ENCODE measurements at places on chromosomes 13 and 19.

- no peak for DNase-seq
Measured at GRCh38 chr13:31042049-31042448, 109.6 kb downstream of the TEX26 start.

- DNase-seq: peak; percentile 41
Measured at GRCh38 chr13:26658448-26659385, 101.2 kb downstream of the WASF3 start.

DNA sequence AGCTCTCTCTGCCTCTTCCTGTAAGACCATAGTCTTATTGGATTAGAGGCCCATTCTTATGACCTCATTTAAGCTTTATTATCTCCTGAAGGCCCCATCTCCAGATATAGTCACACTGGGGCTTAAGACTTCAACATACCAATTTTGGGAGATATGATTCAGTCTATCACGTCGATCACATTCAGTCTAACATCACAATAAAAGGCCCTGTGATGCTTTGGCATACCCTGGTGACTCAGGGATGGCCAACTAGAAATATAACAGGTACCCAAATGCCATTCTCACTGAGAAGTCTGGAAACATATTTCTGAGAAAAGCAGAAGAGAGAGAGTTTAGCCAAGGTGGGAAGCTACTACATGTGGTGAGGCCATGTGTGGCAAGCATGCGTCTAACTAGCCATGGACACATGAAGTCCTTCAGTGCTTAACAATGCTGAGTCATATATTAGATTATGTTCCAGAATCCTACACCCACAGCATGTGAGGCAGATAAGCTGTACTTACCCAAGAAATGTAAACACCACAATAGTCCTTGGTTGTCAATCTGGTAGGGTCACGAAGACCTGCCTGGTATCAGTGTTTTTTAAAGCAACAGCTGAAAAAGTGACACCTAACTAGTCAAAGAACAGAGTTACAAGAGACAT lies 485.1 kb downstream of the FOXO1 start:
- no peak for DNase-seq

DNA sequence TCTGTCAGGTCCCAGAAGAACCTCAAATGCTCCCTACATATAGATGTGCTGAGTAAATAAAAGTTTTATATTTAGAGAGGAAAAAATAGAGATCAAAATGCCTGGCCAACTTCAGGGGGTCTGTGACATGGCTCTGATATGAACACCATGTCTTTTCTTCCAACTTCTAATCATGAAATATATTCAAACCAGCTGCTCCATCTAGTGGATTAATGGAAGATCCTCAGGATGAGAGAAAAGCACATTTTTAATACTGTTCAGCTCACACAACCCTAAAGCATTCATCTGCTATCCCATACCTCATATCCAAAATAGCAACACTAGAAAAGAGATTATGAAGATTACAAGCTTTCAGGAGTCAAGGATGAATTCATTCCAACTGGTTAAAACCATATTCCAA lies 56.0 kb upstream of the DOCK9 start:
- DNase-seq: peak; percentile 49

DNA sequence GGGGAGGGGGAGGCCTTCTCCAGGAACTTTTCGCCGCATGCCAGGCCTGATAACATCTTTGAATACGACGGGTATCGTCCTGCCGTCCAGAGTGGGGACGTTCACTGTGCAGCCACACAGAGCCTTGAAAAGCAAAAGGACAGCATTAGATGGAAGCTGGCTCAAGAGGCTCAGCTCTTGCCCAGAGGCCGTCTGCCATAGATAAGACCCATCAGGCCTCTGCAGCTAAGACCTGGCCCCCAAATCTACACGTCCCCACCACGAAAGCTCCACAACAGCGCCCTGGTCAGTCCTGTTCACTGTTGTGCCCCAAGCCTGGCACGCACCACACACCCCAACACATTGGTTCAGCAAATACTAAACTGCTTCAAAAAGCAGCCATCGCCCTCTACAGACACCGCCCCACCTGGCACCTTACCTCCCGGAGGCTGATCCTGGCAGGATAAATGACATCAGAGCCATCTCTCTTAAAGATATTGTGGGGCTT lies 2.1 kb downstream of the DNAJB1 start:
- no peak for DNase-seq

- DNase-seq: peak; percentile 14
Measured at GRCh38 chr13:100347968-100348367, 240.6 kb downstream of the GGACT start.

DNA sequence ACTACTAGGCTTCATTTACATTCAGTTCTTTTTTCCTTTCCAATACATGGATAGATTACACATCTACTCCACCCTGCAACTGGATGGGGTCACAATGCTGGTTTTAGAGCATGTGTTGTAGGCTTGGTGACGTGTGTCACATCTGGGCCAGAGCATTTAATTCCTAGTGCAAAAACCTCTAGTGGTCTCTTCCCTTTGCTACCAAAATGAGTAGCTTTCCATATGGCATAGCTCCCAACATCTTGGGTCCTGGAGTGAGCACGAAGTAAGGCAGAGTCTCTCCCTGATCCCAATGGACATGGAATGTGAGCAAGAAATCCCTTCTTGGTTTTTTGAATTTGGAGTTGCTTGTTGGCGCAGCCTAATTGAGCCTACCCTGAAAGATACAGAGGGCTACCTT lies 51.7 kb downstream of the TNFSF11 start:
- no peak for DNase-seq

- DNase-seq: no peak
Measured at GRCh38 chr13:98172590-98173422, 4.3 kb downstream of the RNF113B start.

DNA sequence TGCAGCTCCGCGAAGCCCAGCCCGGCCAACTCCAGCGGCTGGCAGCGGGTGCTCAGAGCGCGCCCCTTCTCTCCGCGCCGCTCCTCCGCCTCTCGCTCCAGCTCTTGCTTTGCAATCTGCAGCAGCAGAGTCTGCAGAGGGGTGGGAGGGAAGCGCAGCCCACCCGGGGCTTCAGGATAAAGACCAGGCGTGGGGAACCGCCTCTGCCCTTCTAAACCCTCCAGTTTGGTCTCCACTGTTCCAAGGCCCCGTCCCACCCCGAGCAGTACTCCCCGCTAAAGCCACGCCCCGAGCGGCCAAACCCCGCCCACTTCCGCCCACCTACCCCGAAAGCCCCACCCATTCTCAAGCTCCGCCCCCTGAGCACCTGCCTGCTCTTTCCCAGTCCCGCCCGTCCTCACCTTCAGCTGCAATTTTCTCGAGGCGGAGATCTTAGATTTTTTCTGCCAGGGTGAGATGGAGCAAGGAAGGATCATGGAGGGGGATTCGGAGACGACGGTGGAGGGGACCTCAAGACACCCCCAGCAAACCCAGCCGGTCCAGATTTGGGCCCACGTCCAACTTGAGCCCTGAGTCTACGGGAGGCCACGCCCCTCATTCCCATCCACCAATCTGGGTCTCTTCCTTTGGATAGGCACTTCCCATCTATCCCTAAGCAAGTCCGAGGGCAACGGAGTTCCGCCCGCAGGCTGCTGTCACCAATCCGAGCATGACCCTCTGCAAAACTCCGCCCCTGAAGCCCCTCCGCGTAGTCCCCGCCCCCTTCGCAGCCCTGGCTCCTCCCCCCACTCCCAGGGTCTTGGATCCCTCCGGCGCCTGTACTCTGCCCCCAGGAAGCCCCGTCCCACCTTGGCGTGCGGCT lies 1.1 kb downstream of the TNNI3 start:
- DNase-seq: peak; percentile 93

DNA sequence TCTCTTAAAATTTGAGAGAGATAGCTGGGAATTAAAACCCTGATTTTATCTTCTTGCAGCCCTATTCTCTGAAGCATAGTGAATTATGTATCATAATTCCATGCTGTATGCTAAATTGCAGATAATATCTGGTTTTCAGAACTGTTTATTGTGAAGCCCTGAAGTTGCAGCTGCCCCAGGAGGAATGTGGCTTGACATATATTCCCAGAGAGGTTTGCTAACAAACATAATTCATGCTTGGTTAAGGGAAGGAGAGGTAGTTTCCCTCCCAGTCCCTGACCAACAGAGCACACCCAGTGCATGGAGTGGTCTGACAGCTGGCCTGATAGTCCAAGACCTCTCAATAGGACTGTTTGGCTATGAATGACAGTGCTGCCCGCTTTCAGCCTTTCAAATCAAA lies 500.6 kb upstream of the MIR17HG start:
- peak; percentile 6 for DNase-seq

DNA sequence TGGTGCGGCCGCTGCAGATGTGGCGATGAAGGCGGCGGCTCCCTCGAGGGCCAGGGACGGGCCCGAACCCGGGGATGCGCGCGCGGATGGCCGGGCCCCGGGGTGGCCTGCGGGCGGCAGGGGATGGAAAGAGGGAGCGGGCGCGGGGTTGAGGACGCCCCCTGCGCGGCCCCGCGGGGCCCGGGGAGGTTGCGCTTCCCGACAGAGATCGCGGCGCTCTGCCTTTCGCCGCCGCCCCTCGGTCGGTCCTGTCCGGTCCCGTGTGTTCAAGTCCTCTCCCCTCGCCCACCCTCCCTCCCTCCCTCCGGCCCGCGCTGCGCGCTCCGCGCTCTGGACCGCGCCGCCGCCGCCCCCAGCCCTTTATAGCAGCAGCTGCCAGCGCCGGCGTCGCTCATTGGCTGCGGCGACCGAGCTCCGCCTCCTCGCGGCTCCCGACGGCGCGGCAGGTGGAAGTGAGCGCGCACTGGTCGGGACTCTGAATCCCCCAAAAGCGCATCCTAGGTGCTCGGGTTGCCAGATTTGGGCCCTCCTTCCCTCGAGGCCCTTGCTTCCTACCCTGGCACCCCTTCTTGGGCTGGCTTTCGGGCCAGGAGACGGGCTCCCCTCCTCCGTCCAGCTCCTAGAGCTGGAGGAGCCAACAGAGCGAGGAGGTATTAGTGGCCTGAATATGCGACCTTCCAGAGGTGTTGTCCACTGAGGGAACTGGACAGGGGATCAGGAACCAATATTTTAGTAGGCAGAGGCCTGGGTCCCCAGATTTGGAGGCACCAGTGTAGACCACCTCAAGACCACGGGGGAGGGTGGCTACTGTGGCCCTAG lies at the start of gene ELAVL3:
TSS of gene ELAVL3 (minus strand) at position 332 of the 819 bp plus-strand sequence. CDS start 438 bp downstream, outside the sequence.
- DNase-seq: peak; percentile 85

DNA sequence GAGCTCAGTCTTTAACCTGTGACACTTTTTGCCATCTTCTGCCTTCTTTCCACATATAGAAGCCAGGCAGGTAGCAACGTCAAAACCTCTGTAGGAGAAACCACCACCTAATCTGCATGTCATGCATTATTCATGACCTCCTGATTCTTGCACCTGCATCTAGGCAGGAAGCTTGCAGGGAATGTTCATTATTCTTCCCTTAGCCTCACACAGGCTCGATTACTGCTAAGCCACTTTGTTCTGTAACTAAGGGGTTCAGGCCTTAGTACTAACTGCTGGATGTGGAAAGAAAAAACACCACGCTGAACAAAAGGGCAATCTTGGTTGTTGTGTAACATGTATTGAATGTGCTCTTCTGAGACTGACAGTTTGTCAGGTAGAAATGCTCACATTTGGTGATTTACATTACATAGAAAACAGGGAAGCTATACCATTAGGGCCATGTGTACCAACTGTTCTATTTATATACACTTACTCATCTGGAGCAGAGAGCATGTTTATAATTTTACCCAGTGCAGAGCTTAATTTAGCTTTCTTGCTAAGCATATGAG lies 366.9 kb downstream of the KLF12 start:
- peak; percentile 87 for DNase-seq

DNA sequence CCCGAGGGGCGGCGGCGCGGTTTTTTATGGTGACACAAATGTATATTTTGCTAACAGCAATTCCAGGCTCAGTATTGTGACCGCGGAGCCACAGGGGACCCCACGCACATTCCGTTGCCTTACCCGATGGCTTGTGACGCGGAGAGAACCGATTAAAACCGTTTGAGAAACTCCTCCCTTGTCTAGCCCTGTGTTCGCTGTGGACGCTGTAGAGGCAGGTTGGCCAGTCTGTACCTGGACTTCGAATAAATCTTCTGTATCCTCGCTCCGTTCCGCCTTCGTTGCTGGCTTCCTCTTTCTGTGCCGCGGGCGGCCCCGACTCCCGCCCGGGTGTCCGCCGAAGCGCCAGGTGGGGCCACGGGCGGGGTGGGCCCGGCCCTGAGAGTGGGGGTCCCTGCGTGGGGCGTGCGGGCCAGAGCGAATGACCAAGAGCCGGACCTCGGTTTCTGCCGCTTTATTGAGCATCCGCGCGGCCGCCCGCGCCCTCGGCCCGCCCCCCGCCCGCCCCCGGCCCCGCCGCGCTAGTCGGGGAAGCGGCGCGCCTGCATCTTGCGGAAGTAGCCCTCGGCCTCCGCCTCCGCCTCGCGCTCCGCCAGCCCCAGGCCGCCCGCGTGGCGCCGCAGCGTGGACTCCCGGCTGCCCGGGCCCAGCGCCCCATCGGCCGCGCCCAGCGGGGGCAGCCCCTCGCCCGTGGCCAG lies 9.6 kb downstream of the PLPPR3 start:
- DNase-seq: peak; percentile 39

DNA sequence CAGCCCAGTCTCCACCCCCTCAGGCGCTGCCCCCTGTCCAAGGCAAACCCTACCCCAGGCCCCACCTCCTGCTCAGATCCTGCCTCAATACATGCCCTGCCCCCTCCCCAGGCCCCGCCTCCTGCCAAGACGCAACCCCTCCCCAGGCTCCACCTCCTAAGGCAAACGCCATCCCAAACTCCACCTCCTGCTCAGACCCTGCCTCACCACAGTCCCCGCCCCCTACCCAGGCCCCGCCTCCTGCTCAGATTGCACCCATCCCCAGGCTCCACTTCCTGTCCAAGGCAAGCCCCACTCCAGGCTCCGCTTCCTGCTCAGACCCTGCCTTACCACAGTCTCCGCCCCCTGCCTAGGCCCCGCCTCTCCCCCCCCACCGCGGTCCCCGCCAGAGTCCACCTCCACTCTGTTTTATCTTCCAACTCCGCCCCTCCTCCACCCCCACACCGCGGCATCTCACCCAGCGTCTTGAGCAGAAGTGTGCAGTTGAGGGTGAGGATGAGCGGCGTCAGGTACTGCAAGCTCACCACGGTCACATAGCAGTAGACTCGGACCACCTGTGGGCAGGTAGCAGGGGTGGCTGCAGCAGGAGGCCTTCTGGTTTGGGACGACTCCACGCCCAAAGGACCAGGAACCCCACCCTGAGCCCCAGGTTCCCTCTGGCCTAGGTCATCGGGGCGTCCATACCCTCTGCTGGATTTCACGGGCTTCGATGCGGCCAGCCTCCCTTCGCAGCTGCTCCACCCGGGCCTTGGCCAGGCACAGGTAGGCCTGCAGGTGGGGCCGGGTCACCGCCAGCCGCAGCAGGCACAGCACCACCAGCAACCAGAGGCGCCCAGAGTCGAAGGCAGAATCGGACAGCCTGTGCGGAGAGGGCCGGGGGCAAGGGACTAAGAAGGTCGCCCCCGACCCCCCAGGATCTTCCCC lies 17.7 kb downstream of the TMEM161A start:
- DNase-seq: no peak
